K562 (cell line): ENCODE measurements at places on chromosomes 4 and X. TPM values are rescaled to one million over a fixed set of nuclear protein-coding genes. Genes with fewer than 3 reads are reported as not detected.

KLB gene
- not detected in 2 replicates for polyA plus RNA-seq

HSFX4 gene
- not detected in 2 replicates for polyA plus RNA-seq

STAP1 gene
- polyA plus RNA-seq = 1.3 and 1.8 TPM in 2 replicates

TRMT44 gene
- 12.5 and 13.2 TPM in 2 replicates for polyA plus RNA-seq

NXF2 gene
- polyA plus RNA-seq = 9.8 and 13.2 TPM in 2 replicates

MAGEB1 gene
- polyA plus RNA-seq = 54.8 and 55.6 TPM in 2 replicates

RNF212 gene
- polyA plus RNA-seq = 0.04 TPM in 1 of 2 replicates, not detected in the other

ACTRT1 gene
- polyA plus RNA-seq = not detected in 2 replicates

SORCS2 gene
- not detected in 2 replicates for polyA plus RNA-seq

KCND1 gene
- polyA plus RNA-seq = 0.39 and 0.60 TPM in 2 replicates

- H3K36me3 ChIP-seq = no peaks in the 10 kb centered on the region
- no peak for DNase-seq
- H3K4me3 ChIP-seq = no peak overlapping the region
- H3K4me1 ChIP-seq = no peaks in the 10 kb centered on the region
- H3K27me3 ChIP-seq = no peaks in the 10 kb centered on the region; the same call in 1 of the 2 replicates
These were observed 132.7 kb upstream of the MAP3K15 start for GRCh38 chrX:19647731-19648588.

DNA sequence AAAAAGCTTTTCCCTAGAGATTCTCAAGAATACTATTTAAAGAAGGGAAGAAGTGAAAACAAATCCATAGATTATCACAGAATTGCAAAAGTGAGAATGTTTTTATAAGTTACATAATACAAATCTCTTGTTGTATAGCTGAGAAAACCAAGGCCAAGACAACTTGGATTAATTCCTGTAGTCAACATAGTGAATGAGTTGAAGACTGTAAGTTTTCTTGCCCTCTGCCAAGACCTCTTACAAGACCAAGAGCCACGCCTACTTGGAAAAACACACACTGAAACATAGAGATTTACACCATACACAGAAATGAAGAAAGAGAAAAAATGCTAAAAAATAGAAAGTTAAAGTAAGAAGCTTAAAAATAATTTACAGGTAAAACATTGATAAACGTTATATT is 2024.0 kb downstream of the PCDH7 start:
- no peak overlapping the region for H3K4me3 ChIP-seq
- no peaks in the 10 kb centered on the region for H3K36me3 ChIP-seq
- H3K27me3 ChIP-seq = no peaks in the 10 kb centered on the region
- H3K27ac ChIP-seq = no peak overlapping the region
- DNase-seq = no peak

DNA sequence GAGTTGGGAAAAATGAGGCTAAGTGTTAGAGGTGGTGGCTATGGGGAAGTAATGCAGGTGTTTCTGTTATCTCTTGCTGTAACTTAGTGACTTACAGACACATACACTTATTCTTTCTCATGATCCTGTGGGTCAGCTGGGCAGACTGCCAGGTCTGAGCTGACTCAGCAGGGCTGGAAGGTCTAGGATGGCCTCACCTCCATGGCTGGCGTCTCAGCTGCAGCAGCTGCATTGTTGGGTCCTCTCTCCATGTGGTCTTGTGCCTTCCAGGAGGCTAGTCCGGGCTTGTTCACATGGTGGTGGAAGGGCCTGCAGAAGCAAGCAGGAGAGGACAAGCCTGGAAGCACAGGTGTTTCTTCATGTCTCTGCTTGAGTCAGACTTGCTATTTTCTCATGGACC is 172.7 kb downstream of the NHS start:
- no peaks in the 10 kb centered on the region for H3K27me3 ChIP-seq
- H3K4me3 ChIP-seq = no peak overlapping the region
- no peak overlapping the region for H3K27ac ChIP-seq
- H3K36me3 ChIP-seq = no peaks in the 10 kb centered on the region
- DNase-seq = peak; percentile 13
- no peaks in the 10 kb centered on the region; the same call in 1 of the 2 replicates for H3K4me1 ChIP-seq

DNA sequence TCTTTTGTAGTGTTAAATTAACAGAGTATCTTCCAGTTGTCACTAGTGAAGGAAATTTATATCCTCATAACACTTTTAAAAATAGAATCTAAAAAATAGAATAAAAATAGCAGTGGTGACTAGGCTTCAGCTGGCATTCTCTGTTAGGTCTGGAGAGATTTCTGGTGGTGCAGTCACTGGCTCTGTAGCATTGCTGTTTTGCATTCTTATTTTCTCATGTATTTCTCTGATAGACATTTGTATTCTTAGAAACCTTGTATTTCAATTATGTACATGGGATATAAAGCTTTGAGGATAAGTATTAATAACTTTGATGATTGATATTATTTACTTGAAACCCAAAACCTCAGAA is 87.6 kb downstream of the TMEM131L start:
- DNase-seq = no peak
- H3K36me3 ChIP-seq = peaks cover 19% of the 10 kb centered on the region; the same call in 2 of the 3 replicates
- H3K4me3 ChIP-seq = no peak overlapping the region
- no peak overlapping the region for H3K27ac ChIP-seq
- H3K27me3 ChIP-seq = no peaks in the 10 kb centered on the region
- no peaks in the 10 kb centered on the region for H3K4me1 ChIP-seq

DNA sequence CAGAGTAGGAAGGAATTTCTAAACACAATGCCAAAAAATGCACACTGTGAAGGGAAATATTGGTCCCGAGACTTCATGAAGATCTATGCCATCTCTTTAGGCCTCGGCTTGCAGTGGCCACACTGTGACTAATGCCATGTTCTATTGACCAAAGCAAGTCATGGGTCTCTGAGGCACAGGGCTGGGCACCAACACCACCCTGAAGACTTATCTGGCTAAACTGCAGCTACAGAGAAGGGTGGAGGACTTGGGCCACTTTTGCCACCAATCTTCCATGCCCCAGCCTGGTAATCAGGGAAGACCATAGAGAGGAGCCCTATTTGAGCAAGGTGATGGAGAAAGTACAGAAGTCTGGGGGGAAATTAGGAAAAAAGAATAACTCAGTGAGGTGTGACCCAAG is 42.1 kb downstream of the HMX1 start:
- H3K36me3 ChIP-seq = no peaks in the 10 kb centered on the region
- DNase-seq = no peak
- no peak overlapping the region for H3K27ac ChIP-seq

- H3K4me1 ChIP-seq = peaks cover 34% of the 10 kb centered on the region
- H3K27ac ChIP-seq = no peak overlapping the region
- no peak for DNase-seq
- no peak overlapping the region for H3K4me3 ChIP-seq
- H3K27me3 ChIP-seq = no peaks in the 10 kb centered on the region; the same call in 2 of the 3 replicates
These were observed 2.3 kb upstream of the SLC35A2 start for GRCh38 chrX:48913605-48914366.

GRCh38 chrX:74292808-74293123 is 11.2 kb upstream of the ZCCHC13 start:
- H3K4me3 ChIP-seq = peak overlapping the region; percentile 63
- no peak overlapping the region for H3K27ac ChIP-seq
- H3K4me1 ChIP-seq = peaks cover 7% of the 10 kb centered on the region; the same call in 2 of the 3 replicates

- peaks cover 26% of the 10 kb centered on the region; the same call in 1 of the 2 replicates for H3K4me1 ChIP-seq
- no peaks in the 10 kb centered on the region for H3K36me3 ChIP-seq
- H3K27ac ChIP-seq = peak overlapping the region; percentile 67
- H3K4me3 ChIP-seq = no peak overlapping the region
- no peaks in the 10 kb centered on the region for H3K27me3 ChIP-seq
- peak; percentile 55 for DNase-seq
These were observed 58.7 kb upstream of the KLF3 start for GRCh38 chr4:38605181-38605752.

DNA sequence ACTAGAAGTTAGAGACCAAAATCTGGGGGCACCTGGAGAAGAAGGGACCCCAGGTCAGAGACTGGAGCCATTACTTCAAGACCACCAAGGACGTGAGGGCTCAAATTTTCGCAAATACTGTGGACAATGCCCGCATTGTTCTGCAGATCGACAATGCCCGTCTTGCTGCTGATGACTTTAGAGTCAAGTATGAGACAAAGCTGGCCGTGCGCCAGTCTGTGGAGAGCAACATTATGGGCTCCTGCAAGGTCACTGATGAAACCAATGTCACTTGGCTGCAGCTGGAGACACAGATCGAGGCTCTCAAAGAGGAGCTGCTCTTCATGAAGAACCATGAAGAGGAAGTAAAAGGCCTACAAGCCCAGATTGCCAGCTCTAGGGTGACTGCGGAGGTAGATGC is 101.2 kb downstream of the NCAPG start:
- no peak for DNase-seq
- H3K4me3 ChIP-seq = no peak overlapping the region
- H3K27ac ChIP-seq = no peak overlapping the region

GRCh38 chr4:102620697-102621497 is 119.7 kb downstream of the NFKB1 start:
- no peaks in the 10 kb centered on the region for H3K4me1 ChIP-seq
- DNase-seq = peak; percentile 52
- no peak overlapping the region for H3K4me3 ChIP-seq
- no peaks in the 10 kb centered on the region for H3K27me3 ChIP-seq
- no peaks in the 10 kb centered on the region for H3K36me3 ChIP-seq

DNA sequence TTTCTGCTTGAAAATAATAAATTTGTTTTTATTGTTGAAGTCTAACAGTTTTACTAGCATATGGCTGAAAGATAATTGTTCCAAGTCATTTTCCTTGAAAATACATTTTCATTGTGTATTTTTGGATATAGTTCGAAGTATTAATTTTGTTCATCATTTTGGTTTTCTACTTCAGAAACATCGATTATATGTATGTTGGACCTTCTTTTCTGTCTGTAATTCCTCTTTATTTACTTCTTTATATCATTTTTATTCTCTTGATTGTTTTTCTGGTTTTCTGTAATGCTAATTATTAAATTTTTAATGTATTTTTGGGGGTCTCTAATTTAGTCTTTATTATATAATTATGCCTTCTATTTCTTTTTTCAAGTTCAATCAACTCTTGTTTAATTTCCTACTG is 407.1 kb upstream of the FRG1 start:
- no peaks in the 10 kb centered on the region for H3K4me1 ChIP-seq
- H3K36me3 ChIP-seq = no peaks in the 10 kb centered on the region
- H3K27me3 ChIP-seq = no peaks in the 10 kb centered on the region
- no peak overlapping the region for H3K4me3 ChIP-seq

GRCh38 chr4:144376866-144377265 is 236.3 kb upstream of the GYPA start:
- no peaks in the 10 kb centered on the region for H3K4me1 ChIP-seq
- H3K27ac ChIP-seq = no peak overlapping the region
- no peaks in the 10 kb centered on the region for H3K27me3 ChIP-seq
- no peaks in the 10 kb centered on the region for H3K36me3 ChIP-seq
- no peak overlapping the region for H3K4me3 ChIP-seq

DNA sequence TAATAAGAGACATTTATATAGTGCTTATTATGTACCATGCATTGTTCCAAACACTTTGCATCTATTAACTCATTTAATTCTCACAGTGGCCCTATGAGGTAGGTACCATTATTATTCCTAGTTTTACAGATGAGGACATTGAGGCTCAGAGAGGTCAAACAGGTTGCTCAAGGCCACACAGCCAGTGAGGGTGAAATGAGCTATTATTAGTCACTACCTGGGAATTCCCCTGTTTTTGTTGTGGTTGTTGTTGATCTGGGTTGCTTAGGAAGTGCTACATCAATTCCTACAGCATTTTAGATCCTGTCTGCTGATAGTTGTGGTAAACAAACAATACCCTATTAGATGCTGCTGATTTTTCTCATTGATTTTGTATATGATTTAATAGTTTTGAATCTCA is 41.2 kb downstream of the APLN start:
- H3K36me3 ChIP-seq = no peaks in the 10 kb centered on the region
- H3K4me1 ChIP-seq = no peaks in the 10 kb centered on the region; the same call in 2 of the 3 replicates
- no peaks in the 10 kb centered on the region for H3K27me3 ChIP-seq

GRCh38 chr4:156870131-156870530 is 101.5 kb downstream of the PDGFC start:
- H3K27me3 ChIP-seq = no peaks in the 10 kb centered on the region
- H3K4me1 ChIP-seq = no peaks in the 10 kb centered on the region
- no peak overlapping the region for H3K4me3 ChIP-seq
- H3K36me3 ChIP-seq = no peaks in the 10 kb centered on the region

- H3K27ac ChIP-seq = no peak overlapping the region
- H3K4me3 ChIP-seq = no peak overlapping the region
- H3K36me3 ChIP-seq = no peaks in the 10 kb centered on the region
- H3K27me3 ChIP-seq = peaks cover 28% of the 10 kb centered on the region
- DNase-seq = no peak
These were observed 2.7 kb downstream of the ENPP6 start for GRCh38 chr4:184214931-184215330.

DNA sequence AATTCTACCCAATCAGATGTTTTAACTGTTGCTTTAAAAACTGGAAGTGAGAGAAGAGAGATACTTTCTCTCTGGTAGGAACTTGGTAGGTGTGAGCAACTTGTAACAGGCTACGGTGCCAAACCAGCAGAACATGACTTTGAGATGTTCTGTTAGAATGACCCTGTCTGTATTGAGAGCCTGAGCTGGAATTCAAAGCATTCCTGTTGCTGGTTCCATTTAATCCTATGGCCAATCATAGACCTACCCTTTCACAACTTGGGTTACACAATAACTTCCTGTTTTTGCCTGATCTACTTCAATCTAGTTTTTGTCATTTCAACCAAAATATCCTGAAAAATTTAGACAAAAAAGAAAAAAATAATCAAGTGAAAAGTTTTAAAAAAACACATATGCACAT is 1.7 kb upstream of the PRRG1 start:
- no peak overlapping the region for H3K27ac ChIP-seq
- peaks cover 8% of the 10 kb centered on the region for H3K4me1 ChIP-seq
- no peak overlapping the region for H3K4me3 ChIP-seq
- H3K27me3 ChIP-seq = no peaks in the 10 kb centered on the region; the same call in 1 of the 2 replicates

DNA sequence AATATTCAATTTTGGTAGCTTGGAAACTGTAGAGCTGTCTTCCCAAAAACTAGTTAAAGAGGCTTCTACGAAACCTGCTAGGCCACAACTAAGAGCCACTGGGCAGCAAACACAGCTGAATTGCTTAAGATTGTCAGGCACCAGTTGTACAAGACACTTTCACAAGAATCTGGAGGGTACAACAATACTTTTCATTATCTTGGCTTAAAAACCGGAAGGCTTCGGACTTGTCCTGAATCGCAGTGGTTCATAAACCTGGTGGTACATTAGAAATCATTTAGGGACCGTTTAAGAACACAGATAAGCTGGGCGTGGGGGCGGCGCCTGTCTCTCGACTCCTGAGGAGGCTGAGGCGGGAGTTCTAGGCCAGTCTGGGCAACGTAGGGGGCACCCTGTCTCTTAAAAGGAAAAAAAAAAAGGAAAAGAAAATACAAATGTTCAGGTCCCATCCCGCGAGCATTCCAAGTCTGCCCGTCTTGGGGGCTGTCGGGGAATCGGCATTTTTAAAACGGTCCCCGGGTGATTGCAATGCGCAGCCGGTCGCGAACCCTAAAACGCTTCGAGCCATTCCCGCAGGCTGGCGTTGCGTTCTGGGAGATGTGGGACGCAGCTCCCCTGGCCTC is 763 bp downstream of the PYURF start:
- H3K36me3 ChIP-seq = peaks cover 22% of the 10 kb centered on the region
- peak; percentile 65 for DNase-seq
- H3K27me3 ChIP-seq = no peaks in the 10 kb centered on the region
- peaks cover 14% of the 10 kb centered on the region; the same call in 2 of the 3 replicates for H3K4me1 ChIP-seq
- H3K4me3 ChIP-seq = peak overlapping the region; percentile 85
- peak overlapping the region; percentile 79 for H3K27ac ChIP-seq

DNA sequence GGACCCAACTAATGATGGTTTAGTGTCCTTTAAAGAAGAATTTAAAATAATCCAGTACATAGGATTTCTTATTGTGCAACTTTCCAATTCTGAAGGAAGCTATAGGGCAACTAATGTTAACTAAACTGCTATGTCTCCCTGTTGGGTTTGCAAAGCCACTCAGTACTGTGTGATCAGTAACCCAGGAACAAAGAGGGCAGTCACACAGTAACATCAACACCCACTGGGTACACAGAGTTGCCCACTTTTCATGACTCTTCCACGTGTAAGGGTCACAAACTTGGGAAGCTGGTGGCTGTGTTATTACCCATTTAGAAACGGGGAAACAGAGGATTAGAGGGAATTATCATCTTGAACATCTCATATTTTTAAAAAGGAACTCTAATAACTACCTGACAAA is 555.0 kb upstream of the DIPK2B start:
- no peak overlapping the region for H3K4me3 ChIP-seq
- H3K27ac ChIP-seq = no peak overlapping the region
- H3K27me3 ChIP-seq = no peaks in the 10 kb centered on the region
